ENCODE measurements at places on chromosomes 6 and 20. TPM values are rescaled to one million over a fixed set of nuclear protein-coding genes. Genes with fewer than 3 reads are reported as not detected.
A peak's percentile ranks its signal among the peaks of the same experiment; 100 is the strongest.

- DNase-seq = peak; percentile 49
Observed at GRCh38 chr20:815914-816606, 17.5 kb upstream of the FAM110A start.

DNA sequence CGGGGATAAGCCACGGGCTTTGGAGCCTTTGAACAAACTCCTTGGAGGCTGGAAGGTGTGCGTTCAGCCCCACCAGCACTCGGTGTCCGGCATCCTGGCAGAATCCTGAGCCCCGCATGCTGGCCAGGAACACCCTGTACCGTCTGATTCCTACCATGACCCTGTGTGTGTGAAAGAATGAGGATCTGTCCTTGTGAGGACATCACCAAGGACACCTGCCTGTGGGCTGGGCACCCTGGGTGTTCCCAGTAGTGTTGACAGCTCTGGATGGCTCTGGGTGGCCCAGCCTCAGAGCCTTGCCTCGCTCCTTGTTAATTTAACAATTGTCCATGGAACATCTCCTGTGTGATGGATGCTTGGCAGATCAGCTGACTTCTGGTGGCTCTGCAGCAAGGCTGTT, 234.3 kb downstream of the QKI start:
- no peak for DNase-seq

- no peak for DNase-seq
Observed at GRCh38 chr6:21219241-21219640, 374.3 kb upstream of the SOX4 start.

- no peak for DNase-seq
Observed at GRCh38 chr6:16751251-16751946, 9.9 kb downstream of the ATXN1 start.

DNA sequence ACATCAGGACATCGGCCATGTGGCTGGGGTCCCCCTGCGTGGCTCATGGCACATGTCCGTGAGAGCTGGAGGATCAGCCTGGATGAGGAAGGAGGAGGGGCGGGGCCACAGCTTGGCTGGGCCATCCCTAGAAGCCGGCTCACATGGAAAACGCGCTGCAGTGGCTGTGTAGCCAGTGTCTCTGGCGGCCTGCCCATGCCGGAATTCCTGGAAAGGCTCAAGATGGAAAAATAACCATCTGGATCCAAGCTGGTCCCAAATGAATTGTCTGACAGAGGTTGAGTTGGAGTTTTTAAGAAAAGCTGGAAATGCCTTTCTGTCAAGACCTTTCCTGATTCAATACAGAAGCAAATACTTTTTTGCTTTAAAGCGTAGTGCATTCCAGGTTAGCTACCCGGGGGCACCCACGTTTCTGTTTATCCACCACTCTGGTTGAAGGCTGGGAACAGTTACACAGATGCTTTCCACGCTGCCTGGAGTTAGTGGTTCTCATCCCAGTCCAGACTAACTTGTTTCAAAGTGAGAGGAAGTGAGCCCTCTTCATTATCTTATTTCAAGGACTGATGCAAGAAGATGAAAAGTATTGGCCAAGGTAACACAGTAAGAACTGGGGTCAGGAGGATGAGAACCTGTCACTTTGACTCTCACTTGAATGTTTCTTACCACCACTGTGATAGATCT, 99.0 kb downstream of the GMPR start:
- peak; percentile 75 for DNase-seq

DNA sequence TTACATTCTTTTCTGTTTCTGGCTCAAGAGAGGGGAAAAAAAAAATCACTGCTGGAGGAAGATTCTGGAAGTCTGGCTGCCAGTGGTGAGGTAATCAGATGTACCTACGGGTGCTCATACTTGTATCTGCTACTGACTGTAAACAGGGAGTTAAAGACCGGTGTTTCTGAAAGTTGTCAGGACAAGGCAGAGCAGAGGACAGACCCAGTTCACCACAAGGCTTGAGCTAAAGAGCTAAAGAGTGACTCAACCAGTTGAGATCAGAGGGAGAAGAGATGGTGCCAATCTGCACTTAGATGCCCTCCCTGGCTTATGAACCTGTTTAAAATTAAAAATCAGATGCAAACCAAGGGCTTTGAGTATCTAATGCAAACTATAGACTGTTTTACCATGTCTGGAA, 55.4 kb downstream of the CEP162 start:
- DNase-seq = no peak

- peak; percentile 98 for DNase-seq
Observed at GRCh38 chr6:33577106-33577535, 3.0 kb downstream of the BAK1 start.

GRCh38 chr20:48431653-48432493, 395.9 kb downstream of the PREX1 start:
- no peak for DNase-seq

- no peak for DNase-seq
Observed at GRCh38 chr6:108653949-108654348, 93.2 kb downstream of the FOXO3 start.

- no peak for DNase-seq
Observed at GRCh38 chr6:36590237-36590636, 3.9 kb upstream of the SRSF3 start.

- DNase-seq = no peak
Observed at GRCh38 chr6:11929241-11929835, 82.8 kb upstream of the HIVEP1 start.

FKBP1C gene
- total RNA-seq = 1.8 TPM

ERVFRD-1 gene
- 0.10 TPM for total RNA-seq

AKIRIN2 gene
- 48.3 TPM for total RNA-seq

FAXC gene
- 0.44 TPM for total RNA-seq

NMBR gene
- total RNA-seq = not detected

DLGAP4 gene
- 48.6 TPM for total RNA-seq

PRDM13 gene
- not detected for total RNA-seq

MAPK13 gene
- total RNA-seq = 166 TPM

HCRTR2 gene
- total RNA-seq = not detected
